ENCODE measurements at places on chromosomes 4 and X.
A peak's percentile ranks its signal among the peaks of the same experiment; 100 is the strongest.

GRCh38 chr4:120922381-120923206 lies at the start of gene PRDM5:
TSS of gene PRDM5 (minus strand) at chr4:120922726. CDS start at chr4:120922608, 118 bp downstream.
- DNase-seq = peak; percentile 14

GRCh38 chrX:150352581-150352980 lies 10.5 kb upstream of the MAMLD1 start:
- DNase-seq = no peak

- no peak for DNase-seq
Observed at GRCh38 chr4:98773638-98774037, 115.2 kb upstream of the TSPAN5 start.

DNA sequence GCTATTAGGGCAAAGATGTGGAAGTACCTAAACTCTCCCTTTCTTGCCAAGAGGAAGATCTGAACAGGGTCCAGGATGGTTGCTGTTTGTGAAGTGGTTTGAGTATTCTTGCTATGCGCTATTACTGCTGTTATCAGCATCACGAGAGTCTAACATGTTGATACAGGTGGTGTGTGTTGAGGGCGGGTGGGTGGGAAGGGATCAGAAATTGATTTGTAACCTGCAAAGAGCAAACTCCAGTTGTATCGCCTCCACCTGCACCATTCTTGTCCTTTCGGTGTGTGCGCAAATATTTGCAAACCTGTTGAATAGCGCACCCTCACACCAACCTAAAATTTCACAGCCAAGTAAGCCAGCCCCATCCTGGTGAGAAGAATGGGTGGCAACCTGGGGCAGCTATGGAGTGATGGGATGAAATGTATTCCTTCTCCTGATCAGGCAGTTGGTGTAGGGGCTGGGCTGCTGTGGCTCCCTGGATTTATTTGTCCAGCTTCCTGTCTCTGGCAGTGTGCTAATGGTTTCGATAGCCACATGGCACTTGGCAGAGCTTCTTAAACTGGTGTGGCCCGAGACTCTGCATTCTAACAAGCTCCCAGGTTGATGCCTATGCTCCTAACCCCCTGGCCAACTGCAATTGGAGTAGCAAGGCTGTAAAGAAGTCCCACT lies 102.6 kb upstream of the SCML1 start:
- DNase-seq = no peak

DNA sequence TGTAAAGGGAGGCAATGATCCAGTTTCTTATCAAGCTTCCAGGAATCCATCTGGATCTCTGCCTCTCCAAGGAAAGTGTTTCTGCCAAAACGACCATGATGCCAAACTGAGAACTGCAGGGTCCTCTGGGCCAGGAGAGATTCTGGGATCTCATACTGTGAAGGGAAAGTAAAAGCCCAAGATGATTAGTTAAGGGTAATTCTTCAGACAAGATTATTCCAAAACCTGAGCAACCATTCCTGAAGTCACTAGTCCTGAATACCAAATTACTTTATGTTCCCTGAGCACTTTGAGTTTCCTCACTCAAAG lies 42.0 kb downstream of the SRPX2 start:
- no peak for DNase-seq

- no peak for DNase-seq
Observed at GRCh38 chrX:68043713-68044438, 389.4 kb downstream of the OPHN1 start.

DNA sequence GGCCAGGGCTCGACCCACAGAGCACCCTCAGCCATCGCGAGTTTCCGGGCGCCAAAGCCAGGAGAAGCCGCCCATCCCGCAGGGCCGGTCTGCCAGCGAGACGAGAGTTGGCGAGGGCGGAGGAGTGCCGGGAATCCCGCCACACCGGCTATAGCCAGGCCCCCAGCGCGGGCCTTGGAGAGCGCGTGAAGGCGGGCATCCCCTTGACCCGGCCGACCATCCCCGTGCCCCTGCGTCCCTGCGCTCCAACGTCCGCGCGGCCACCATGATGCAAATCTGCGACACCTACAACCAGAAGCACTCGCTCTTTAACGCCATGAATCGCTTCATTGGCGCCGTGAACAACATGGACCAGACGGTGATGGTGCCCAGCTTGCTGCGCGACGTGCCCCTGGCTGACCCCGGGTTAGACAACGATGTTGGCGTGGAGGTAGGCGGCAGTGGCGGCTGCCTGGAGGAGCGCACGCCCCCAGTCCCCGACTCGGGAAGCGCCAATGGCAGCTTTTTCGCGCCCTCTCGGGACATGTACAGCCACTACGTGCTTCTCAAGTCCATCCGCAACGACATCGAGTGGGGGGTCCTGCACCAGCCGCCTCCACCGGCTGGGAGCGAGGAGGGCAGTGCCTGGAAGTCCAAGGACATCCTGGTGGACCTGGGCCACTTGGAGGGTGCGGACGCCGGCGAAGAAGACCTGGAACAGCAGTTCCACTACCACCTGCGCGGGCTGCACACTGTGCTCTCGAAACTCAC lies 3.6 kb downstream of the MID1IP1 start:
- DNase-seq = no peak

DNA sequence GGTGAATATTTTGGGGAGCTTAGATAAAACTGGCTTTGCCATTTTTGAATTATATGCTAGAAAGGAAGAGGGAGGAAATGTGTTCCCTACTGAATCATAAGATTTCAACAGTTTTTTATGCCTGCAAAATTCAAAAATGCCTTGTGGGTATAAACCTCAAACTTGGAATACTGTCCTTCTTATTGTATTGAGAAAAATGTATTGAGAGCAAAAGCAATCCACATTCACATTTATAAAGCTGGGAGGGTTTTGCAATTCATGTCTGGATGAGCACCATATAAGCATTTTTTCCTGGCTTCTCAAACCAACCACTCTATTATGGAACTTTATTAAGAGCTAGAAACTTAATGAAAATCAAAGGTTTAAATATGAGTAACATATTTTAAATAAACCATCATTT lies 289.8 kb downstream of the PCDH7 start:
- no peak for DNase-seq
